ENCODE measurements at places on chromosomes 2 and 18.

DNA sequence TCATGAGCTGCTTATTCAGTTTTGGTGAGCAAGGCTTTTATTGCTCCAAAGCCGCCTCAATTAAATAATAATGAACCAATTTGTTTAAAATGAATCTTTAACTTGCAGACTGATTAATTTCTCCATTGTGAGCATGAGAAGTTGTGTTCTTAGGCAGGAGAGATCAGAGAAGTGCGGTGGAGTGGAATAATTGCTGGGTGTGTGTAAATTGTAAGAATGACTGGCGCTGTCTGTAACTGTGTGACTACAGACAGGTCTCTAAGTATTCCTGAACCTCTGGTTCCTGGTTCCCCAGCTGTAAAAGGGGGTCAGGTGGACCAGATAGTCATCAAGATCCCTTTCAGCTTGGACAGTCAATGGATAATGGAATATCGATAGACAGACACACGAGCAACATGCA is 98.0 kb upstream of the EFEMP1 start:
- no peak for DNase-seq

- DNase-seq: no peak
Measured at GRCh38 chr2:233007270-233007669, 5.8 kb downstream of the NGEF start.

- DNase-seq: peak; percentile 53
Measured at GRCh38 chr2:85547089-85547858, 8.3 kb downstream of the MAT2A start.

DNA sequence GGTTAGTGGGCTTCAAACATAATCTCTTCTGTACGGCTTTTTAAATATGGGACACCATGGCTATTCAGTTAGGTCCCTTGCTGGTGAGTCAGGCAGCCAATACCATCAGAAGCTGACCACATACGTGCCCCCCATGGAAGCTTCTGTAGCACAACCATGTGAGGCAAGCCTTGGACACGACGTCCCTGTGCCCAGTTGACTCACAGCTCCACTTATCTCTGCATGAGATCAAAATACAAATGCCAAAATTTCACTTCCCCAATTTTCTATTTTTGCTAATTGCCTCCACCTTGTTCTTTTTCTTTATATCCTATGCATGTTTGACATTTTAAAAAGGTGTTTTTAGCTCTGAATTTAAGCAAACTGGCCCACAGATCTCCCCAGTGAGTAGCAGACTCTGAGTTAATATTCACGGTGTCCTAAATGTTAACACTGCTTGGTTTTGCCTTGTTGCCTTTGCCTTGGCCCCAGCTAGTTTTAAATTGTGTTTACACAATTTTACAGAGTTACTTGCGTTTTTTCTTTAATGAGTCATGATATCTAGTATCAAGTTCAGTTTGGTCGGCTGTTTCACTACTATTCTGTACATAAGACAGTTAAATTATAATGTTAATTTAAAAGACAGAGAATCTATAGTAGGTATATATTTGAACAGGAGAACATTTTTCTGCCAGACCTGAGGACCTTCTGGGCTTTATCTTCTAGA is 77.5 kb downstream of the CDCA7 start:
- peak; percentile 91 for DNase-seq

DNA sequence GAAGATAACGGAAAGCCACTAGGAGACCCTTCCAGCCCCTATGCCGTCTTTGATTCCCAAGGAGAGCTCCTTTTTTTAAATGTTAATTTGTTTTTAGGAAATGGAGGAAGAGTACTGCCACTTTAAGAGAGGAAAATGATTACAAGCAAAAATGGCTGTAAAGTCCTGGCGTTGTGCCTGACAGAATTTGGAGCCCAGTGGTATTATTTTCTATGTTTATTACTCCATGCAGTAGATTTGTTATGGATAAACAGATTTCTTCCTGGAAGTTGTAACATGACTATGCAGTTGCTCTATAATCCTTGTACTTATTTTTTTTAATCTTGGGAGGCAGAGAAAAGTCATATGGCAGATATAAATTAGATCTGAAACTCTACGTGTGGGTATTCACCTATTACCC is 141.3 kb downstream of the GBX2 start:
- no peak for DNase-seq

DNA sequence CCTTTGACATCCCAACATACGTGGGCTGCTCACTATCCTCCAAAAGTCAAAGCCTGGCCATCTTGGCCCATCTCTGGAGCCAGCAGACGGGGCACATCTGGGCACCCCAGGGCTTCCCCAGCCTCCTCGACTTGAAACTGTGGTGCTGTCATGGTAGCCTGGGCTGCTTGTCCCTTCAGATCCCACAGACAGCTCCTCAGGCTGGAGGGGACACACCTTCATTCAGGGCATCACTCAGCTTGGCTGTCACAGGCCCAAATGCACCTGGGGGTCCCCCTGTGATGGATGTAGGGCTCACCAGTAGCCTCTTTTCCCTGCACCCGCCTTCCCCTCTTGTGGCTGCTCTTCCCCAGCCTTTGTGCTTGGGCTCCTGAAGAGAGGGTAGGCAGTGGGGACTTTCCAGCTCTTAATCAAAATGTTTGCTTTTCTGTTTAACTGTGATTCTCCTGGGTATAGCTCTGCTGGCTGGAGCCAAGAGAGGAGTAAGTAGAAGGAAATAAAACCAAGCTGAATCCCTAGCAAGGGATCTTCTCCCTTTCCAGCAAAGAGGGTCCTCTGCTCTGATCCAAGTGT is 92.3 kb downstream of the GYPC start:
- no peak for DNase-seq

GRCh38 chr18:11040823-11041656 is 108.3 kb downstream of the PIEZO2 start:
- DNase-seq: peak; percentile 39

DNA sequence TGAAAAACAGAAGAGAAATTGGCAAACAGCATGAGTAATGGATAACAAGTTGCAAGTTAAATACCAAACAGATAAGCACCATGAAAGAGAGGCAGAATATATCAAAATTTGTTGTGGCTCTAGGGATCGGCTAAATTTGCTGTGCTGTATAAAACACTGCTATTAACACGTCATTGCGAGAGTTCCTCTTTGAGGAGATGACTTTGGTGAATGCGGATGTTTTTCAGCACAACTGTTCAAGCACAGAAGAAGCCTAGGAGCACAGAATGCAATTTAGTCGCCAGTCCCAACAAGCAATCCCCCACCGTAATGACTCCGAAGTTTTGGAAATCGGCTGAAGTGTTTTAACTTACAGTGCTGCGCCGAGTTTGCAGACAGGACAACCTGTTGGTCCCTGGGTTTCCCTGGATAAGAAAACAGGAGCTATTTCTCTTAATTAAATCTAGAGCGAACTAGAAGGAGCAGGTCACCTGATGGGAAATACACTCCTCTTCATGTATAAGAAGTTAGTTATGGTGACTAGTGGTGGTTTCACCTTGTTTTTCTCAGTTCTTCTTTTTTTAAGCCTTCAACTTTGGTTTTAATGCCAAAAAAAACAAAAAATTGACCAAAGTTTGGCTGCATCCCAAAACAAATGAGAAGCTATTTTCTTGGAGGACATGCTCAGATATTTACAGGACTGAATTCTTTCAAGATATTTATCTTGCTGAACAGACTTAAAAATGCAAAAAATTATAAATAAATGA is 454.1 kb upstream of the SALL3 start:
- no peak for DNase-seq

DNA sequence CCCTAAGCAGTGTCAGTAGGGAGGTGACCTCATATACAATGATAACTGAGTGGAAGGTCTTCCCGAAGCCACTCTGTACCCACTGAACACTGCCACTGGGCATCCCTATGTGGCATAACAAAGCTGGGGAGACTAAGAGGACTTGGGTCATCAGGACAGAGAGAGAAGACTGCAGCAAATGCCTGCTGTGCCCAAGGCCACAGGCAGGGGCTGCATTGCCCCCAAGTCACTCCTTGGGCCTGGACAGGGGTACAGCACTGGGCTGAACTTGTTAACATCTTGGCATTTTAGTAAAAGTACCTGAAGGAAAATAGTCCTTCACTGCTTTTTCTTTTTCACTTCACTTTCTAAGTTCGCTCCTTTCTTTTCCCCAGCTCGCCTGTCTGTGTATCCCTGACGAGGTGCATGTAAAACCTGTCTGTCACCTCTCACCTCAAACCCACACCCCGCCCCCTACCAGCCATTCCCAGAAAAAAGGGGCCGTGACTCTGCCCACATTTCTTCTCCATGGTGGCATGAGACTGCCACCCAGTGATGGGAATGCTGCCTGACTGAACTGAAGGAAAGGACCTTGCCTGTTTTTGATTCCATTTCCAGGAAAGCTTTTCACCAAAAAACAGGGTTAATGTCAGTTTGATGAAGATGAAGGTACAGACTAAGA is 62.9 kb downstream of the MTHFD2 start:
- no peak for DNase-seq

DNA sequence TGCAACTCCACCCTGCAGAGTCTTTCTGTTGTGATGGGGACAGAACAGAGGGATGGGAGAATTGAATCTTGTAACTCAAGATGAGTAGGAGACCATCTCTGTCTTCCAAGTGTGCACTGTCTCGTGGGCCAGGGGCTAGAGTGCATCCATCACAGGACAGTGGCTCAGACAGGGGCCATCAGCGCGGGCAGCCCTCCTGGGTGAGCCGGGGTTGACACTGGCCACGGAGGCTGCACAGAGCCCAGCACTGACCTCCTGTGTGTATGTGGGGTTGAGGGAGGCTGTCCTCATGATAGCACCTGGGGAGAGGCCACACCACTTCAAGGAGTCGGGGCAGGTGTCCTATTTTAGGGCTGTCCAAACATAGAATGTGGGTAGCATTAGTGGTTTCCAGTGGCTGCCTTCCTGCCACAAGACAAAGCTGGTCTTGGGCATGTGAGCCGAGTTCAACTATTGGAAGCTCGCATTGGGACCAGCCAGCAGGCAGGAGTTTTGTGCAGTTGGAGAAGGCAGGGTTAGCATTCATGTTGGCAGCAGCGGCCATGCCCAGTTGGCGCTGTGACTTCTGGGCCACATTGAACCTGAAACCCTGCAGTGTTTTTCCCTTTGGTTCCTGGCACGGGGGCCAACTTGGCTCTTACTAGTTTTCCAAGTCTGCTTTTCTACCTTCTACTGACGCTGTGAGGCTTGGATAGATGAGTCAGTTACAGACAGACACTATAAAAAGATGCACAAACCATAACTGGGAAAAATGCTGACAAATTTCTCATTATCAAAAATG is 45.3 kb downstream of the ACOXL start:
- no peak for DNase-seq

DNA sequence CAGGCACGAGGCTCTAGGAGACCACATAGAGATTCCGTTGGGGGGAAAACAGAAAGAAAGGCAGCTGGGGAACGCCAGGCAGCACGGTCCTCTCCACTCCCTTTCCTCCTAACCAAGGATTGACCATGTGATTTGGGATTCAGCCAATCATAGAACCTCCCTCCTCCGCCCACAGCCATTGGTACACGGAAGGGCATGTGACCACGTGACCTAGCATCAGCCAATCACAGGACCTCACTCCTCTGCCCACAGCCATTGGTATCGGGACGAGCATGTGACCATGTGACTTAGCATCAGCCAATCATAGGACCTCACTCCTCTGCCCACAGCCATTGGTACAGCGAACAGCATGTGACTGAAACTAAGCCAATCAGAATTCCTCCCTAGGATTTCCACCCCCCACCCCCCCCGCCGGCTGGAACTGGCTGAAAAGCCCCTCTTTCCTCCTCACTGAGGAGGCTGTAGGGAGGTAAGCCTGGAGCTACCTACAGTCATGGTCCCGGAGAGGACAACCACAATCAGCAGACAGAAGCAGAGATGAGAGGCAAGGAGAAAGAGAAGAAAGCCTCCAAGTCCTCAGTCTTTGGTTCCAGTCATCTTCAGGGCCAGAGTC is 7.6 kb downstream of the SERPINE2 start:
- peak; percentile 11 for DNase-seq

GRCh38 chr2:229363185-229363814 is 92.2 kb upstream of the PID1 start:
- no peak for DNase-seq

- DNase-seq: no peak
Measured at GRCh38 chr2:144753416-144753815, 233.5 kb upstream of the ZEB2 start.

DNA sequence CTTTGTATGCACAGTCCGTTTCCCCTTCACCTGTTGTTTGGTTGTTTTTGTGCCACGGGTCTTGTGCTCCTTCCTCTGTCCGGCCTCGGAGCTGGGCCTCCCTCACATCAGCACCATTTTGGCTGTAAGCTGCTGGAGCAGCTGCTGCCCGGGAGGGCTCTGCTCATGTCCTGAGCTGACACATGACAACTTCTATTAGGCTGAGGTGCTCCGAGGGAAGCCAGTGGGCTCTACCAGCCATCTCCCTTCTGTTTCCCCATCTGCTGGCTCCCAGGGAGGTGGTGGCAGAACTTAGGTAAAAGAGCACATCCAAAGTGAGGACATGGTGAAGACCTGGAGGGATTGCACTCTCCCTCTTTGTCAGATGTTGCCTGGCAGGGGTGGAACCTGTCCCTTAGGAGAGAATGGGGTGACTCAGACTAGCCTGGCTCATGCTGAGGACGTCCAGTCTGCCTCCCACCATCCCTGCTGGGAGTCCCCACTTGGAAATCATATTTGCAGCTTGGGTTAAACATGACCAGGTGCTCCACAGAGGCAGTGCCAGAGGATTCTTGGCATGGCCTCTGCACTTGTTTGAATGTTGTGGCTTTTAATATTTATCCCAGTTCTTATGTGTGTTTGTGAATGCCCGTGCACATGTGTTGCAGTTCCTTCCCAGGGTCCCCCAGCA is 49.8 kb upstream of the TNP1 start:
- no peak for DNase-seq

- no peak for DNase-seq
Measured at GRCh38 chr2:201219328-201220096, 36.6 kb downstream of the CASP10 start.

DNA sequence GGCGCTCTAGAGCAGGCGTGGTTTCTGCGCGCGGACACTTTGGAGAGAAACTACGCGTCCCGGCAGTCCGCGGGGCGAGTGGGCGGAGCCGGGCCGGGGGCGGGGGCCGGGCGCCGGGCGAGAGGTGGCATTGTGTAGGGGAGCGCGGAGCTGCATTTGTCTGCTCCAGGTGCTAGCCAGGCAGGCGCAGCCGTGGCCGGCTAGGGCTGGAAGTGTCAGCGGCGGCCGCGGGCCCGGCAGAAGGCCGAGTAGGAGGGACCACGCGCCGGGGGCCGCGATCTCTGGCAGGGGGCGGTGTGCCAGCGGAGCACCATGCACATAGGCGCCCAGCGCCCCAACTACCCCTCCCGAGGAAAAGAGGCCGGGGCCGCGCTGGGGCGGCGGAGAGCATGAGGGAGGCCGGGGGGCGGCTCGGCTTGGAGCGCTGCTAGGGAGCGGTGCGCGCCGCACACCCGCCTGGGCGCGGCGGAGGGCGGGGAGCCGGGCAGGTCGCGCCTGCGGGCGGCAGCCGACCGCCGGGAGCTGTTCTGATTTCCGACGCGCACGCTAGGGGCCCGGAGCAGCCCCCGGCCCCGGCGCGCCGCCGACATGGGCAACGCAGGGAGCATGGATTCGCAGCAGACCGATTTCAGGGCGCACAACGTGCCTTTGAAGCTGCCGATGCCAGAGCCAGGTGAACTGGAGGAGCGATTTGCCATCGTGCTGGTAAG is at the start of gene FMNL2:
FMNL2 (plus strand) TSS at position 159 of the 710 bp plus-strand sequence.
- peak; percentile 87 for DNase-seq

GRCh38 chr2:202051499-202052161 is 18.0 kb downstream of the FZD7 start:
- DNase-seq: no peak

Data from NB4 (cell line).